Uterus (tissue), 4 donors: ENCODE measurements at places on chromosomes 11 and 22. TPM values are rescaled to one million over a fixed set of nuclear protein-coding genes. Genes with fewer than 3 reads are reported as not detected.
A peak's percentile ranks its signal among the peaks of the same experiment; 100 is the strongest.

DNA sequence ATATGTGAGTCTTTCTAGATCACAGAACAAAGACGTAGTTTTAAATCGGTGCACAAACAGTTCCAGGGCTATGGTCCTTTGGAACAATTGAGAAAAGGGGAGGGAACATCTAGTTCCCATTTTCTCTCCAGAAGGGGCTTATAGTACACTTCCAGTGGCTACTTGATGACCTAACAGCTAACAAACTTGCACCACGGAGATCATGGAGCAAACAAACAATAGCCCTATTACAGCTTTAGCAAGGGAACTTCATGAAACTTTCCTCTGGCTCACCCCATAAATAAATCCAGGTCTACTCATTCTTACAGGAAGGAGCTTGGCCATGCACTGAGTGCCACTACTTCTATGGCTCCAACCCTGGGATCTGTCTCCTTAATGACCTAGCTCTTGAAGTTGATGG, 8.3 kb upstream of the FOLR2 start:
- H3K36me3 ChIP-seq: no peaks in the 10 kb centered on the region
- no peaks in the 10 kb centered on the region for H3K4me1 ChIP-seq
- no peak for DNase-seq
- H3K4me3 ChIP-seq: no peak overlapping the region

GRCh38 chr11:134215836-134216235, 7.9 kb downstream of the NCAPD3 start:
- no peaks in the 10 kb centered on the region for H3K4me1 ChIP-seq
- no peak for DNase-seq
- H3K27ac ChIP-seq: no peak overlapping the region
- H3K4me3 ChIP-seq: no peak overlapping the region
- no peaks in the 10 kb centered on the region for H3K36me3 ChIP-seq

DNA sequence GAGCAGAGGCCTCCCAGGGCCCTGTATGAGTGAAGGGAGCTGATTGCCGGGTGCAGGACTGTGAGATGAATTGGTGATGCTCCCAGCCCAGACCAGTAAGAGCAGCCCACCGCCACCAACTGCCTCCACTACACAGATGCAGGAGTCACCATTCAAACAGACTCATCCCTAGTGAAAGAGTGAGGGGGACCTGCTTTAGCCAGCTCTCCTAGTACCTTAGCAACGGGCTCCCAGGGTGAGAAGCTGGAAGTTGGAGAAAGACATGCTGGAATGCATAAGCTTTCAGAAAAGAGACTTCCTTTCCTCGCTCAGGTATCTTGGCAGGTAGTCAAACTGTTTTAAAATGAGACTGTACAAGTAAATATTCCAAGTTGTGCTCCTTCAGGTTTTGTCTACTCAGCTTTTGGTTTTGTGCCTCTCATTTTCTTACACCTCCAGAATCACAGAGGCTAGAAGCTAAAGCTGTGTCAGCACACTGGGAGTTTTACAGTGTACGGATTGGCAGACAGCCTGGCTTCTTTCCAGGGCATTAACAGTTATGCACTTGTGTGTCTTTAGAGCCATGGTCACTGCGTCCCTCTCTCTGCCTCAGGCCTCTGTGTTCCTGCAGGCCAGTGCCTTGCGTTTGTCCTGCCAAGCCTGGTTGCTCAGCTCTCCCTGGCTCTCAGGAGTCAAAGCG, 146.2 kb downstream of the ATXN10 start:
- no peaks in the 10 kb centered on the region for H3K36me3 ChIP-seq
- no peak overlapping the region for H3K27ac ChIP-seq
- no peaks in the 10 kb centered on the region for H3K27me3 ChIP-seq
- H3K4me1 ChIP-seq: no peaks in the 10 kb centered on the region

GRCh38 chr11:35265755-35266454, 126.9 kb downstream of the CD44 start:
- no peak overlapping the region for H3K4me3 ChIP-seq
- H3K27me3 ChIP-seq: no peaks in the 10 kb centered on the region
- no peak for DNase-seq
- no peaks in the 10 kb centered on the region for H3K36me3 ChIP-seq

GRCh38 chr11:78080818-78081495, 1.3 kb upstream of the NDUFC2 start:
- no peak for DNase-seq
- no peaks in the 10 kb centered on the region for H3K4me1 ChIP-seq
- H3K27ac ChIP-seq: no peak overlapping the region

DNA sequence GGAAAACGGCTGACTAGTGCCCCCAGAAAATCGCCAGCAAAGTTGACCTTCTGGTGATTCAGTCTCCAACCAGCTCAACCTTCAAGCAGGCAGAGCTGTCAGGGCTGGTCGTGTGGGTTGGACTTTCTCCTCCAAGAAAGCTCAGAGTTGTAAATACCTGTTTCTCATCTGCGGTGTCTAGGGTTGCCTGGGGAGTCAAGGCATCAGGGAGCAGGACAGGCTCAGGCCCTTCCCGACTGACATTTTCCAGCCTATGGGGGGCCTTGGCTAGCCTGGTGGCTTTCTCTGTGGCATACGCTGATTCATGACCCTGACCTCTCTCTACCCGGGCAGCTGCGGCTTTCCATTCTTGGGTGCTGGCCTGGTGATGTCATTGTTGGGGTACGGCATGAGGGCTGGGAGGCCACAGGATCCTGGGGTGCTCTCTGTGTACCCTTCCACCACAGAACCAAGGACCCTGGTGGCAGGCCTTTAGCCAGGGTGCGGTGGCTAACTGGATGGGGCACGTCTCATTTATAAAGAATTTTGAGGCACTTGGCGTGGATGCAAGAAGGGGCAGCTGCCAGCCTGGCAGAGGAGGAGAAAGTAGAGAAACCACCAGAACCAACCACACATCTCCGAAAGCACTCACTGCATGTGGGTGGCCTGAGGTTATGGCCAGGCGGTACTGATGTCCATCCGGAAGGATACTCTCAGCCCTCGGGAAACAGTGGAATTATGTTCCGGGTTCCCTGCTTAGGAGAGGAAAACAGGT, 64.9 kb downstream of the BCR start:
- H3K36me3 ChIP-seq: no peaks in the 10 kb centered on the region
- H3K27ac ChIP-seq: no peak overlapping the region
- no peak for DNase-seq
- no peaks in the 10 kb centered on the region for H3K4me1 ChIP-seq

DNA sequence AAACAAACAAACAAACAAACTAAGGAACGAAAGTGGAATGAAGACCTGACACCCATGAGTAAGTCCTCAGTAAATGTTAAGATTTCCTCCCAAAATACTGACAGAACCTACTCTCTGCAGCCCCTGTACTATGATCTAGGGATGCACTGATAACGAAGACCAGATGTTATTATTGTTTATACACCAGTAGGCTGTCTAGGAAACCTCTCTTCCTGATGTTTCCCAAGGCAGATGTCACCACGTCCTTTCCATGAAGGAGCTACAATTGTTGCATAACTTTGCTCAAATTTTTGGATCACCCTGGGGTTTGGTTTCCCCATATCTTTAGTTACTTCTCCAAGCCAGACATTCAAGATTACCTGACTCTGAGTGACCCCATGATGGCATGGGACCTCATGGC, 340.7 kb downstream of the MIAT start:
- peak overlapping the region; percentile 30 for H3K27ac ChIP-seq
- H3K4me3 ChIP-seq: no peak overlapping the region
- DNase-seq: no peak

DNA sequence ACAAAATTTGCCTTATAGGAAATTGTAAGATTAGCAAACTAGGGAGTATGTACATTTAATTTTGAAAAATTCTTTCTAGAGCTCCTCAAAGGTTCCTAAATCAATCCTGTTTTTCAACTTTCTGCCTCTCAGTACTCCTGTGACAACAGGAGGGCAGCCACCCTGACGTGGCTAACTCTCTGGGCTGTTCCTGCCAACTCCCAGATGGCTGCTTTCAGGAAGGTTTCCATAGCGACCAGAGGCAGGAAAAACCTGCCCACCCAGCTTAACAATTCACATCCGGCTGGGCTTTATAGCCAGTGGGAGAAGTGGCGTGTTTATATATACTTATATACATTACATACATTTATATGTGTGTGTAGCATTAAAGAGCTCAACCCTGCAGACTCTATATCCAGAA, 26.5 kb downstream of the SGSM3 start:
- no peak overlapping the region for H3K27ac ChIP-seq
- H3K4me3 ChIP-seq: no peak overlapping the region
- H3K4me1 ChIP-seq: no peaks in the 10 kb centered on the region
- no peak for DNase-seq
- H3K36me3 ChIP-seq: no peaks in the 10 kb centered on the region

DNA sequence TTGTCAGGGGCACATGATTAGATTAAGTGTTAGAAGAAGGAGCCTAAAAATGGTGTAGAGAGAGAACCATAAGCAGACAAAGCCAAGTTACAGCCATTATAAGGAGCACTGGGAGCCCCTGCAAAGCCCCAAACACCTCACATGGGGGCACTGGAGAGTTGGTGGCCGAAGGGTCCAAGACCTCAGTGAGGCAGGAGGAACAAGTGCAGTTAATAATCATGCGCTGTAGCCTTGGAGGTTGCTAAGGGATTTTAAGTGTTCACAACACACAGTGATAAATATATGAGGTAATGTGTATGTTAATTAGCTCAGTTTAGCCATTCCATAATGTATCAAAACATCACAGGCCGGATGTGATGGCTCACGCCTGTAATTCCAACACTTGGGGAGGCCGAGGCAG, 54.4 kb upstream of the JAM3 start:
- H3K36me3 ChIP-seq: no peaks in the 10 kb centered on the region
- H3K27me3 ChIP-seq: no peaks in the 10 kb centered on the region
- H3K4me3 ChIP-seq: no peak overlapping the region

DNA sequence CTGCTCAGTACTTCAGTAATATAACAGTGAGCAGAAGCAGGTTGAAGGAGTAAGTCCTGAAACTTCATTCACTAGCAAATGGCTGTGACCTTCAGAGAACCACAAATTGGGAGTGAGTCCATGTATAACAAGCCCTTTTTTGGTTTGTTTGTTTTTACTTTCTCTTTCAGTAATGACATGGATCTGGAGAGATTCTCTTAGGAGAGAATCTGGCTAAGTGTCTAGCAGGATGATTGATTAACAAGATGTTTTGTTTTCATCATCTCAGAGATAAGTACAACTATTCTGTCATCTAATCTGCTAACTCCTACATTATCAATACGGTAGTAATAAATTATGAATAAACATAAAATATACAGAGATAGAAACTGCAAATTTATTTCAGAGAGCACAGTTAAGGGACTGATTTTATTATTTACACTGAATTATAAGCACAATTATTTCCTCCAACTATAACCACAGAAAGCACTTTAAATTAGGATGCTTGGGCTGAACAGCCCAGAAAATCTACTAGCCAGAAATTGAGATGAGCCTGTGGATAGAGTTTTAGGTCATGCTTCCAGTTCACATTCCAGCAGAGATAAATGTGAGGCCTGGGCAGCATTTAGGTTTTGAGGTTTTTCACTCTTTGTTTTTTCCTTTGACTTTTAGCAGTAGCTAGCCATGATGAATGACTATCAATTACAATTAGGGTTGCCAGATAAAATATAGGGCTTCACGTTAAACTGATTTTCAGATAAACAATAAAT, 429.3 kb upstream of the FAT3 start:
- H3K4me3 ChIP-seq: no peak overlapping the region
- no peak overlapping the region for H3K27ac ChIP-seq
- H3K36me3 ChIP-seq: no peaks in the 10 kb centered on the region
- no peaks in the 10 kb centered on the region for H3K4me1 ChIP-seq
- no peaks in the 10 kb centered on the region for H3K27me3 ChIP-seq

DNA sequence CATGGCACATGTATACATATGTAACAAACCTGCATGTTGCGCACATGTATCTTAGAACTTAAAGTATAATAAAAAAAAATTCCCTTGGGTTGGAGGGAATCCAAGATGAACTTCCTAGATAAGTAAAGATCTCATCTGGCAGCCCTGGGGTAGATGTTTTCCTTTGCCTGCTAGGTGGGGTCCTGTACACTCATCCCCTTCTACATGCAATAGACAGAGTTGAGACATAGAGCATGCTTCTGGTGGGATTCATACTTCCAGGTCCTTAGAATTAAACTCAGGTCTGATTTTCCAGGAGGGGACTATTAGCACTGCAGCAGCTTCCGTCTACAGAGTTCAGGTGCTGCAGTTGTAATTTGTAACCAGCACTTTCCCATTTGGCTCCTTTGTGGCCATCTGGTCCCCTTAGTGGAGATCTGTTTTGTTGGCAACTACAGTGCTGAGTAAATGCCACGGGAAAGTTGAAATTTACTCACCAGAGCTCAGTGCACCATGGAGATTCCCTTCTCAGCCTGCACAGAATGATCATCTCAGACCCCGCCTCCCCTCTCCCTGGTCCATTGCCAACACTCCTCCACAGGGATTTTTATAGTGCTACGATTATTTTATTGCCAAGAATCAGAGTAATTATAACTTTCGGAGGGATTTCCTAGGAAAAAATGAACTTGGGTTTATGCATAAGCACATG, 220.1 kb upstream of the E2F8 start:
- H3K27me3 ChIP-seq: no peaks in the 10 kb centered on the region
- H3K4me3 ChIP-seq: no peak overlapping the region
- no peaks in the 10 kb centered on the region for H3K36me3 ChIP-seq
- no peaks in the 10 kb centered on the region for H3K4me1 ChIP-seq
- DNase-seq: no peak
- H3K27ac ChIP-seq: no peak overlapping the region

DNA sequence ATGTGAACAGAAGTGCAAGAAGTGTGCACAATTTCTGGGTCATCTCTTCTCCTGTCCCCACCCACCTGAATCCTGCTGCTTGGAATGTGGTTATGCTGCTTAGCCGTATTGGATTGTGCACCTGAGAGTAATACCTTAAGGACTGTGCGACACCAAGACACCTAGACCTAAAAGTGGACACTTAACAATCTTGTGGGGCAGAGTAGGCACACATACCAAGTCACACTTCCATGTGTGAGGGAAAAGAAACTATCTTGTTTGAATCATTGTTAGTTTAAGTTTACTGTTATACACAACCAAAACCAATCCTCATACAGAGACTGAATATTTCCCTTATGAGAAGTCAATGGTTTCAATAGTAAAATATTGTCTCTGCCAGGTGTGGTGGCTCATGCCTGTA, 93.7 kb downstream of the CCDC83 start:
- H3K4me1 ChIP-seq: no peaks in the 10 kb centered on the region
- no peak overlapping the region for H3K27ac ChIP-seq
- H3K4me3 ChIP-seq: no peak overlapping the region
- no peaks in the 10 kb centered on the region for H3K36me3 ChIP-seq
- H3K27me3 ChIP-seq: no peaks in the 10 kb centered on the region

GRCh38 chr22:46746192-46746591, 8.1 kb upstream of the CERK start:
- no peaks in the 10 kb centered on the region for H3K36me3 ChIP-seq
- H3K27ac ChIP-seq: no peak overlapping the region
- H3K27me3 ChIP-seq: no peaks in the 10 kb centered on the region
- no peak overlapping the region for H3K4me3 ChIP-seq
- no peak for DNase-seq

DNA sequence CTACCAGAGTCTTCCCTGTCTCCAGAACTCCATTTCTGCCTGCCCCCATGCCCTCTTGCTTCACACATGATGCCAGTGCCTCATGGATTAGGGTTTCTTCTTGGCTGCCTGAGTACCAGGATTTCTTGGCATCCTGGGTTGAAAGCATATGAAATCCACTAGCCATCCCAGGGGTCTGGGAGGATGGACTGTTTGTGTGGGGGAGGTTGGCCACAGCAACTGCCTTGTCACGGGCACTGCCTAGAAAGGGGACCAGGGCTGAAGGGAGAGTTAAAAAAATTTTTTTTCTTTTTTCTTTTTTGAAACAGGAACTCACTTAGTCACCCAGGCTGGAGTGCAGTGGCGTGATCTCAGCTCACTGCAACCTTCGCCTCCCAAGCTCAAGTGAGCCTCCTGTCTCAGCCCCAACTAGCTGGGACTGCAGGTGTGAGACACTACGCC, 4.2 kb downstream of the USP35 start:
- H3K4me1 ChIP-seq: no peaks in the 10 kb centered on the region
- no peak overlapping the region for H3K27ac ChIP-seq
- no peak for DNase-seq
- H3K4me3 ChIP-seq: no peak overlapping the region
- no peaks in the 10 kb centered on the region for H3K27me3 ChIP-seq

The XKR3 gene
- not detected for total RNA-seq
